ENCODE measurements at places on chromosomes 4 and X.
A peak's percentile ranks its signal among the peaks of the same experiment; 100 is the strongest.

DNA sequence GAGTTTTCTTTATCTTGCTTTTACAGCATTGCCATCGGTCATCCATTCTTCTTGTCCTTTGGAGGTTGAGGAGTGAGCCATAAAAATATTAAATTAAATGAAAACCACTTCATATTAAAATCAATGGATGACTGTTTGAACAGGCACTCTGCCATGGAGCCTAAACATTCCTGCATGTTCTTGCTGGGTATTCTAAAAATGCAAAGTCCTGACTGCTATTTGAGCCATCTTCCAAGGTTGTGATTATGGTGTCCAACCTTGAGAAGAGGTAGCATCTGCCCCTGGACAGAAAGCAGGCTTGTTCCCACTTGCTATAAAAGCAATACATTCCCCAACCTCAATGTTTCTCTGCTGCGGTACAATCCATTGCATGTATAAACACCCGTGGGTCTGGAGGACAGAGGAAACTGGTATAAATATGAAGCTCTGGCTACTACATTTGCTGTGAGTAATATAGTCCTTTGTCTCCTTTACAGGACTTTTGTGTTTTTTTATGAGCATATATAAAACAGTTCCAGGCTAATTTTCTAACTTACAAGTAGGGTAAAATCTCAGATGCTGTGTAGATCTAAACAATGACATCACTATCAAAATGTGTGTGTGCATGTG, 70.9 kb upstream of the FAT4 start:
- no peak for DNase-seq

DNA sequence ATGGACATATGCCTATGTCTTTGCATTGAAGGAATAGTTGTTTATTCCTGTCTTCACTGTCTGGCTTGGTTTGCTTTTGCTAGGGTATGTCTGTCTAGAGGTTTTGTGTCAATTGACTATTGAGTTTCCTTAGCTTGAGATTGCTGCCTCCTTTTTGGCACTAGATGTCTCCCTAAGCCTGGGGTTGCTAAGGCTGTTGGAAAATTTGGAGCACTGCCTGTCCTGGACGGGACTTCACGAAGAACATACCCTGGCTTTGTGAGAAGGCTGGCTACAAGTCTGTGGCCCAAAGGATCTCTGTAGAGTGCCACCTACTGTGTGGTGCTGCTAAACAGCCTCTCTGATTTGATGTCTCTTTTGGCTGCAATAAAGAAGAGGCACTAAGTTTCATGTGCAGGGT, 183.8 kb upstream of the NUDT10 start:
- DNase-seq, result no peak

GRCh38 chr4:5206016-5206790, 154.9 kb downstream of the STK32B start:
- DNase-seq, result no peak

- no peak for DNase-seq
These were observed at the start of gene KCND1 for GRCh38 chrX:48971249-48972219. Gene KCND1 (minus strand): TSS chrX:48971844. CDS start chrX:48970271, 1,573 bp downstream.

- DNase-seq, result peak; percentile 55
These were observed 19.1 kb downstream of the CD99 start for GRCh38 chrX:2710041-2710840.

GRCh38 chr4:33134366-33134765, 2414.2 kb downstream of the PCDH7 start:
- DNase-seq, result no peak

DNA sequence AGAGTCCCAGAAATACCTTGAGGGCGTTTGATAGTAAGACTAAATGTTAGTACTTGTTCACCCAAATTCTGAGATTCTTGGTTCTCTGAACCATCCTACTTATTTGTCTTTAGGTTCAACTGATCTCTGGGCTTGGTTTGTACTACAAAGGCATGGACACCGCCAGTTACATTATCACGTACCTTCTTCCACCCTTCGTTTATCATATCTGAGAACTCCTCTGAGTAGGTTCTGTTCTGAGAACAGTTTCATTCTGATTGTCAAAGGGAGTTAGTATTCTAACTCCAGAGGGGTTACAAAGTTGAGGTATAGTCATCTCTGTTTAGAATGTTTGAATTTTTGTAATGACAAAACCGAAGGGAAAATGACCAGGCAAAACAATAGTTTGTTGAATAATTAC, 19.3 kb downstream of the ZFX start:
- no peak for DNase-seq

DNA sequence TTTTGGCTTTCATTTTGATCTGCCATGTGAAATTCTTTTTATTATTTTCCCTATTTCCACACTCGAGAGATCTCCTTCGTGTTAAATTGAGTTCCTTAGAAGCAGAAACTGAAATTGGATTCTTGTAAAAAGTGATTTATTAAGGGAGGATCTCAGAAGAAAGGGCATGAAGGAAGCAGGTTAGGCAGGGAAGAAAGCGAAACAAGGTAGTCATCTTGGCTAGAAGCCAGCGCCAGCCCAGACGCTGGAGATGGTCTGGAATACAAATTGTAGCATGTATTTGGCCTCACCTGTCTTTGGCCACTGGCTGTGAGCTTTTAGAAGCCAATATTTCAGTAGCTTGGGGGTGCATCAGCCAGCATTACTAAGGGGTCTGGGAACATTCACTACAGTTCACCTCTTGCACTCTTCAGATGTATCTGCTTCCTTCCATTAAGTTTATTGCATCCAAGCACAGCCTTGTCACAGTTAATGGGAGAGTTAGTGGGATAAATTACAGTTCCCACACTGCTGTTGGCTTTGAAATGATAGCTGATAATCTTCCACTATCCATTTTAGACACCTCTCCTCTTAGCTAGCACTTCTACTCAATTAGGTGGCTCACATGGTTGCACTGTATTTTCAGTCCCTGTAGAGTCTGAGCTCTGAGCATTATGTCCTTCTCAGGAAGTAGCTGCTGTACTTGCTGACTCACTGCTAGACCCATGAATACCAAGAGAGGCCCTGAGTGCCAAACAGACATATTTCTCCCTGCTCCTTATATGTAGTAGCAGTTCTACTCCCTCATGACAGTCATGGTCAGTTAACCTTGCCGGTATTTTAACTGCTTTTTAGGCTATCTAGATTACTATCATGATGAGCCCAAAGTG, 14.6 kb downstream of the GRXCR1 start:
- DNase-seq, result no peak

- DNase-seq, result no peak
These were observed 31.3 kb upstream of the SORCS2 start for GRCh38 chr4:7160951-7161440.

GRCh38 chr4:168879188-168879587, 130.9 kb downstream of the CBR4 start:
- DNase-seq, result no peak

DNA sequence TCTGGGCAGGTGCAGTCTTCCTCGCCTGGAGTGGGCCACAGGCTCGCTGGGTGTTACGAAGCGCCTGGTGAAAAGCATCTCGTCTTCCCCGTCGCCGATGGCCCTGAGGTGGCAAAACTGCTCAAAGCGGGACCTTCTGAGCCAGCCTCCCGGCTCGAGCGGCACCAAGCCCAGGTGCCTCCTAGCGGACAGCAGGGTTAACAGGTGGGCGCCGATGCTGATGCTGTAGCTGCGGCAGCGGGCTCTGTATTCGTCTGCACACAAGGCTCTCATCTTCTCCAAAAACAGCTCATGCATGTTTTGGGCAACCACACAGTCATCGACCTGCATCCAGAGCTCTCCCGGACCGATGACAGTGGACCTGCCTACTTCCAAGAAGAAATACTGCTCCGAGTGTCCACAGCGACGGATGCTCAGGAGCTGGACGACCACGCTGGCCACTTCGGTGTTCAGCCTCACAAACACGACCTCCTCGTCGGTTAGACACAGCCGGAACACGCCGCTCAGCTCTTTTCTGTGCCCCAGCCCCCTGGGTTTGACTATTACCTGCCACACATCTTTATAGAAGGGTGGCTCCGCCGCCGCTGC, 1.2 kb downstream of the IRS4 start:
- no peak for DNase-seq

GRCh38 chrX:134158821-134159512, 78.0 kb upstream of the CCDC160 start:
- DNase-seq, result peak; percentile 24

DNA sequence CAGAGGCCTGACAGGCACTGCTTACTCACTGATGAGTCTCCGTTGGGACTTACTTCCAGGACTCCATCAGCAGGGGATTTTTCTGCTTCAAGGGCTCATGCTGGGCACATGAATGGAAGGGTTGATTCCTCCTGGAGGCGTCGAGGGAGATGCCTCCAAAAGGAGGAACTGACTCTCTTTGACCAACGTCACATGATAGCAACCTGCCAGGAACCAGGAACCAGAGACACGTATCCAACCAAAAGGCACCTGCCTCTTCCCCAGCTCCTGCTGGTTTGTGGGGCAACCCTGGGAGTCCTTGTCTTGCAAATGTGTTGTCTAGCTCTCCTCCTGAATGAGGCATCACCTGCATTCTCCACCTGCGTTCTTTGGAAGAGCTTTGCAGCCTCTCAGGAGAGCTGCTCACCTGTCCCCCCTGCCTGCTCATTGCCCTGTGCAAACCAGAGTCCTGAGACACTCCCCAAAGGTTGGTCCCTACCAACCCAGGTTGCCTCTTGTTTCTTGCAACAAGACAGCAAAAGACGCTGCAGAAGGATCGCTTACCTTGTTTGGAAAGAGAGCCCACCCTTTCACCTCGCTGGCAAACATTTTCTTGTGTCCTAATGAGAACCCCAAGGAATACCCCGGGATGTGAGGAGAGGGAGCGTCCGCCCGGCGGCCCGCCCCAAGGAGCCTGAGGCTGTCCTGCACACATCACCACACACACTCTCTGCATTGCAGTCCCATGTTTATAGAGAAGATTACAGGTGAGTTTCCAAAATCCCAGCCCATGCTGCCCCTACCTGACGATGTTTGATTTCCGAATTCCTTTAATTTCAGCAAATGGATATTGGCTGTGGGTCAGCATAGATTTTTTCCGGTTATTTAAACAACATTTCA, 30.5 kb upstream of the SHOX start:
- no peak for DNase-seq

GRCh38 chr4:147481577-147482109, 746 bp downstream of the EDNRA start:
- no peak for DNase-seq

DNA sequence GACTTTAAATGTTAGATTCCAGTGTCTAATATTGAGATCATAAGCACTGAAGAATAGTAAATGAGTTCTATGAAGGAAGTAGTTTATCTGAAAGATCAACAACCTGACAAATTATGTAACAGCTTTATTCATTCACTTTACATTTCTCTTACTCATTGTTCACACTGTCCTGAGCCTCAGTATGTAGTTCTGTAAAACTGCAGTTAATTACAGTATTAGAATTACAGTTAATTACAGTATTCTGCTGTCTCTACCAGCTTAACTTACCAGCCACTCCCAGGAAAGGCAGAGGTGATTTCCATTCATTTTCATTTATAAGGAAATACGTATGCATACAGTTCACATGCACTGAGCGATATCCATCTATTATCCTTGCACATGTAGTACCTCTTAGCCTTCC, 32.7 kb downstream of the NFKB1 start:
- no peak for DNase-seq

- no peak for DNase-seq
These were observed at the start of gene TECRL for GRCh38 chr4:64409300-64409699. Gene TECRL (minus strand): TSS chr4:64409450. CDS start chr4:64409351, 99 bp downstream.

- no peak for DNase-seq
These were observed 78.5 kb downstream of the MID1IP1 start for GRCh38 chrX:38879631-38880220.

DNA sequence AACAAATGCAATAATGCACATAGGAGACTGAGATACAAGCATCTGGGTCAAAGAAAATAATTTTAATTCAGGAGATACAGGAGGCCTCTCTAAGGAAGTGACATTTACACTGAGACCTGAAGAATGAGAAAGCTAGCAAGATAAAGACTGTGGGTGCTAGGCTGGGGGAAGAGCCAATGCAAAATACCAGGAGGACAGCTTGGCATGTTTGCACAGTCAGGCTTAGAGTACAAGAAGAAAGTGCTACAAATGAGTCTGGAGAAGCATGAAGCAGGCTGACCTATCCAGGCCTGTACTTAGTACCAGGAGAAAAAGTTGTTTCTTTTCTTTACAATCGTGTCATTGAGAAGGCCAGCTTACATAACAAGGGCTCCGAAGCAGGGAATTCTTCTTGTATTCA, 56.9 kb downstream of the GABRB1 start:
- DNase-seq, result no peak

GRCh38 chr4:129526812-129527211, 430.9 kb downstream of the C4orf33 start:
- no peak for DNase-seq

GRCh38 chr4:7126981-7127380, 59.1 kb upstream of the GRPEL1 start:
- DNase-seq, result no peak

DNA sequence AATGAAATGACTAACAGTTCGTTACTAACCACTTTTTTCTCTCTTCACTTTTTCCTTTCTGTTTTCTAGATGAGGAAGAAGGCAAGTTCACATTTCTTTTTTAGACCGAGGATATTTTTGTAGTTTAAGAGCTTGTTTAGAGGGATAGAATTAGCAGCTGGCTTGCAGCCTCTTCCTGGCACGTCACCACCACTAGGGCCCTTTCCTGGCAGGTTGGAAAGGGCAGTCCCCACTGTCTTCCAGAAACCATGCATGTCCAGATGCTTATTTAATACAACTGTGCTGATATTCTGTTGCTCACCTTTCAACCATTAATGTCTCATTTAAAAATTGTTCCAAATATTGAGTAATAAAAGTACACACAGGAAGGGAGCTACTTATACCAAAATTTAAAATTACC, 209.5 kb upstream of the PACRGL start:
- no peak for DNase-seq

DNA sequence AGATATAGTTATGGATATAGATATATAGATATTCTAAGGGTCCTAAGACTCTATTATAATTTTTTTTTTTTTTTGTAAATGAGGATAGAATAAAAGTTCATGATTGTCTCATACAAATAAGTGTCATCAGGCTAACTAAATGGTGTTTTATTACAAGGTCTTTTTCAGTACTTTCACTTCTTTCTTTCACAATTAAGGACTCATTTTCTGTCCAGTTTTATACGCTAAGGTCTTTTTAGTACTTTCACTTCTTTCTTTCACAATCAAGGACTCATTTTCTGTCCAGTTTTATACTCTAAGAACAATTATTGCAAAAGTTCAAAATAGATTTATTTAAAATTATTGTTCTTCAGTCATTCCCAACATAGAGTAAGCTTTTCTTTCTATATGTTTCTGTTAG, 32.7 kb downstream of the RUFY3 start:
- no peak for DNase-seq

- DNase-seq, result no peak
These were observed 1.0 kb upstream of the TBC1D9 start for GRCh38 chr4:140757232-140757630.

- no peak for DNase-seq
These were observed 3.7 kb upstream of the SRP72 start for GRCh38 chr4:56463711-56464110.

Data from stimulated activated CD4-positive, alpha-beta T cell treated with anti-CD3 and anti-CD28 coated beads, Interleukin-2, amount 100 ng/mL, for 48 hours (primary cell).